ENCODE measurements at places on chromosomes 2 and 18.

DNA sequence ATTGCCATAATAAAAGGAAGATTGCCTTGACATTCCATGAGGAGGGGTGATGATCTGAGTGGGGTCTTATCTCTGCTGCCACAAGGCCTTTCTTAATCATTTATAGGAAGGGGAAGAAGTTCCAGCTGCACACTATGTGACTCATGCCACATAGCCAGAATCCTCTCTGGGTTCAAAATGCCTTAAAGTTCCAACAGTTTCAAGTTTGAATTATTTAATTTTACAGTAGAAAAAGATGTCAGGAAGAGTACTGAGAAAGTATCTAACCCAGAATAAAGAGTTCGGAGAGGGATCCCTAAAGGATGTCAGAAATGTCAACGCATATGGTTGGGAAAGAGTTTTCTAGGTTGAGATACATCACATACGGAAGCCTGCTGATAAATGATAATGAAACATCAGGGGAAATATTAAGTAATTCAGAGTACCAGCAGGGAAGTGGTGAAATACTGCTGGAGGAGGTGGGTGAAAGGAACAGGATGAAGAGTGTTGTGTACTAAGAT, 999.9 kb downstream of the TSN start:
- no peak for DNase-seq

GRCh38 chr2:171267855-171268629, 107.3 kb upstream of the TLK1 start:
- no peak for DNase-seq

GRCh38 chr18:48928787-48929186, 22.0 kb downstream of the SMAD7 start:
- DNase-seq: peak; percentile 59

GRCh38 chr2:237221443-237221842, 135.8 kb downstream of the COPS8 start:
- no peak for DNase-seq

GRCh38 chr2:173860082-173860481, 105.1 kb downstream of the SP3 start:
- no peak for DNase-seq

All from activated naive CD4-positive, alpha-beta T cell treated with anti-CD3 and anti-CD28 coated beads, Interleukin-2, amount 50 U/mL, for 16 hours (primary cell).